Stimulated activated CD8-positive, alpha-beta memory T cell treated with anti-CD3 and anti-CD28 coated beads, Interleukin-7, amount 100 ng/mL, for 1 hour (primary cell): ENCODE measurements at places on chromosomes 4 and X.

DNA sequence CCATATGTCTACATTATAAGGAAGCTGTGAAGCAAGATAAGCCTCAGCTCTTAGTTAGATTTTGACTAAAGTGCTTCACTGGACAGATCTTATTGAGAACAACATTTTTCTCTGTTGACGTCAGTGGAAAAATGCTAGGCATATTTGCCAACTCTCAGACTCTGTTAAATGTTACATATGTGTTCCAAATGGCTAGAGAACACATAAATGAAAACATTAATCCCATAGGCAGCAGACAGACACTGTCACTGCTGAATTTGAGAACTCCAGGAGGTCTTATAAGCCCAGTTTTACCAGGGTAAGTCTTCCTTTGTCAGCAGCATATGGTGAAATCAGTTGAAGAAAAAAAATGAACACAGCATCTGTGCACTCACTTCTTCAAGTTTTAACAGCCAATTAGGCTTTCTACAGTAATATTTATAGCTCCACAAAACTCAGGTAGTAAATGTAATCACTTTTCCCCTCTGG, 186.9 kb downstream of the CAMK2D start:
- DNase-seq, result no peak

DNA sequence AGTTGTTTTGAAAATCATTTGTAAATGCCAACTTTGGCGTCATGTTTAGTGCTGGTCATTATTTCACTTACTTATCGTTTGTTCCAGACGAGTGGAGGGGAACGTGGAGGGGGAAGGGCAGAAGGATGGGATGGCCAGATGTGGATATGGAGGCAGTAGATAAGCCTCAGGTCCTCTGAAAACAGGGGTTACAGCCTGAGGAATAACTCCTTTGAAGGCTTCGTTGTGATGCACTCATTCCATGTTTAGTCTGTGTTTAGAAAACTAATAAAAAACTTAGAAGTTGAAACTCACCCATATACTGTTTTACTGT, 1.1 kb downstream of the MOB1B start:
- DNase-seq, result no peak

DNA sequence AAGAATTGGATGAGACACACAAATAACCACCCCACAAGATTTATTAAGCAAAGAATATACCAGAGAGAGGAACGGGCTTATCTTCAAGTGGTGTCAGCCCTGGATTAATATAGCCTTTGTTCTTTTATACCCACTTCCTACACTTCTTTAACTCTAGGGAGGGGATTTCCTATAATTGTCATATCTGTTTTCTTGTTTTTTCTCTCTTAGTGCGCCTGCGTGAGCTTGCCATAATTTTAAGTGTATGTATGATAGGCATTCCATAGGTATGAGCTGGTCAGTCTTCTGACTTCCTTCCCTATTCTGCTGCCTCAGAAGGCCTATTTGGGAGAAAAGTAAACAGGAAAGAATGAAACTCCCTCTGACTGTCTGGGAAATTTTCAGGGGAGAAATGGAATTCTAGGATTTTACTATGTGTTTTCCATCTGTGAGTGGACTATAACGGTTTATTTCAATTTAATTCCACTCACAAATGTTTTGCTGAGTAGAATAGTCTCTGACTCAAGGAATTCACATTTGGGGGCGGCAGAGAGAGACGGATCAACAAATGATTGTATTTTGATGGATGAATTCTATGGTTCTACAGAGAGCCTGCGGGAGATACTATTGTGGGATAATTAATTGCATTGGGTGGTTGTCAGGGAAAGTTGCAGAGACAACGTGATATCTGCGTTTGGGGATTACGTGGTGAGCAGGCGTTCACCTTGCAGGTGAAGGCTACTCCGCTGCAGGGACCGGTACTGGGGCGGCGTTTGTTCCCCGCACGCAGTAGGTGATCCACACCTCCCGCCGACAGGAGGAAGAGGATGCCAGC, 626 bp upstream of the CEP135 start:
- DNase-seq, result no peak

DNA sequence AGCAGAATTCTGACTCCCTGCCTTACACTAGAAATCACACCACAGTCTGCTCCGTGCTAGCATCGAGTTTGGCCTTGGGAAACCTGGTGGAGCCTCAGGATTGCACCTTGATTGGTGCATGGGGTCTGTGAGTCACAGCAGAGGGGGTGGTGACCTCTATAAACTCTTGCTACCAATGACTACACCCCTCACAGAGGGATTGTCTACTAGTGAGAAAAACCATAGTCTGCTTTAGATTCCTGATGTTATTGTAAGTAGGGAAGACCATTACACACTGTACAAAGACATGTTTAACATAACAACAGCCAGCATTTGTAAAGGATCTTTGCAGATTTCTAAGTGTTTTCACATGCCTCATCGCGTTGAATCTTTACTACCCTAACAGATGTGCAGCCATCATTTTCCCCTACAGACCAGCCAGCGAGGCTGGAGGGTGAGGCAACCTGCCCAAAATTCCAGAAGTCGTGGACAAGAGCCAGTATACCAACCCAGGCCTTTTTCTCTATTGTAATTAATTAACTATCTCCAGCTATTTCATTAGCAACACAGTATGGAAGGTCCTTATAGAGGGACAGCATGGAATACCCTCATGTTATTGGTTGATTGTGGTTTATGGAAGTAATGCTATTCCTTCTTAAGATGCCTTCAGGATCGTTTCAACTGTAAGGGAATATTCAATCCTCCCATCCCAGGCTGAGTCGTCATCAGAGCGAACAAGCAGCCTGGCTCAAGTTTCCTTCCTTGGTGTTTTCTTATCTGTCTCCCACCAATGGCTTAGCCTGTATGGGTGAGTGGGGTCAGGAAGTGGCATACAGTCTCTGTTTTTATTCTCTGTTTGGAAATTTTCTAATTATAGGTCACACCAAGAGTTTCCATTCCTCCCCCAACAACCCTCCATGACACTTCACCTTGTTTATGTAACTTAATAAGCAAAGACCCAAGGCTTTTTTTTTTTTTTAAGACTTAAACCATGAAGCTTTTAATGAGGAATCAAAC, 55.9 kb upstream of the KDR start:
- DNase-seq, result no peak

GRCh38 chrX:19748896-19749680, 138.3 kb downstream of the SH3KBP1 start:
- no peak for DNase-seq

GRCh38 chr4:185532795-185533324, 2.4 kb downstream of the PDLIM3 start:
- no peak for DNase-seq

GRCh38 chr4:17557880-17558279, 19.1 kb upstream of the LAP3 start:
- DNase-seq, result no peak

GRCh38 chrX:83966347-83966746, 105.4 kb downstream of the CYLC1 start:
- DNase-seq, result no peak

DNA sequence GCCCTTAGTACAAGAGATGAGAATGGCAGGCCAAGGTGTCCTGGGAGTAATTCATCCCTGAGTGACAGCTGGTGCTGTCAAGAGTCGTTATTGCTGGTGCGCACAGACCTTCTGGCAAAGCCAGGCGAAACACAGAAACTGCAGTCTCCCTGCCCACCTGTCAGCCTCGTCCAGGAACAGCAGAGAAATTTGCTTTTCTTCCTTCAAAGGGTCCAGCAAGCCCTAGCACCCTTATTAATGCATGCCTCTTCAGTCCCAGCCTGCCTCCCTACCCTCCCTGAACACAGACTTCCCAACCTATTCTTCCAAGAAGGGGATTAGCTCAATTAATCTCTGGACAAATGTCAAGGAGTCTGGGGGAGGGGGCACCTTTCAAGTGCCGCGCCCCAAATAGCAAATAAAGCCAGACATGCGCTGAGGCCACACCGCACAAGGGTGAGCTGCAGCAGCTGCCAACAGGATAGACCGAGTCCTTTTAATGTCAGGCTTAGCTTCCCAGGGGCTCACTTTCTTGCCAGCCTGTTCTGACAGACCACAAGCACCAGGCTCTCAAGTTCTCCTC, 250.7 kb upstream of the RASGEF1B start:
- no peak for DNase-seq

- DNase-seq, result no peak
Measured at GRCh38 chr4:51909236-51909703, 66.3 kb downstream of the DCUN1D4 start.

DNA sequence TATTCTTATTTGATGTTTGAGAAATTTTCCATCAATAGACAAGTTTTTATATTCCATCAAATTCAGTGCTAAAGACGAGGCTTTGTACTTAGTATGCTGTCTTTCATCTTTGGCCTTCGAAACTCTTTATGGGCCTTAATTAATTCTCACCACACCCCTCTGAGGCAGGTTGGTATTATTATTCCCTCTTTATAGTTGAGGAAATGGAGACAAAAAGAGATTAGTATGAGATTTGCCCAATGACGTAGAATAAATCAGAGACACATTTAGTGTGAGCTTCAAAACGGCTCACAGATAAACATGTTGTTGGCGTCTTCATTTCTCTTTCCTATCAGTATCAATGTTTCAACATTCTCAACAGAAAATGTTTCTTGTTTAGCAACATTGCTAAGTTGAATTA, 35.9 kb upstream of the PTPN13 start:
- DNase-seq, result no peak

DNA sequence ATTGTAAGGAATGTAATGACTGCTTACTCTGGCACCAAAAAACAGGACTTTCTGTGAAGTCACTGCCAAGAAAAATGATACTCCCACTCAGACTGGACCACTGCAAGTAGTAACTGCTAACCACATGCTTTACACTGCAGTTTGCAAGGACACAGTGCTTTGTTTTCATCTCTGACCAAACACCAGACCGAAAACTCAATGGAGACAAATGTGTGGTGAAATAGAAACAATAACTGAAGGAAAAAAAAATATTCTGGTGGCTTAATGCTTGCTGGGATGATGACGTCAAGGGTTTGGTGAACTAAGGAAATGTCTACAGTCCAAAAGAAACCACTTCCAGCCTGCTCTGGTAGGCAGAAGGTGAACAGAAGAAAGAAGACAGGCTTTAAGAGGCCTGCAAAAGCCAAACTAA, 13.2 kb downstream of the GPC4 start:
- DNase-seq, result no peak

DNA sequence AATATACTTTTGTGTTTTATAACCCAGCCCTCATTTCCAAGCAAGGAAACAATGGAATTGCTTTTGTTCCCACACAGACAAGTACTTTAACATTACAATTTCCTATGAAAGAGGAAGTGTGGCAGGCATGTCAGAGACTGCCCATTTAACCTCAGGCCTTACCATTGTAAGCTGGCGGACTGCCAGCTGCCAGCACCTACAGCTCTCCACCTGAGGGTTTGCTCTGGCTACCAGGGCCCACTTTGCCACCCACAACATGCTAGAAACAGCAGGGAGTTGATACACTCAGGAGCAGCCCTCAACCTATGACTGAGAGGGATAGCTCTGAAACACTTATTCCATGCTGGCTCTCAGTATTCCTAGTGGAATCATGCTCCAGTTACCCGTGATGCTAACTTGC, 152.3 kb upstream of the PRDX4 start:
- DNase-seq, result no peak

DNA sequence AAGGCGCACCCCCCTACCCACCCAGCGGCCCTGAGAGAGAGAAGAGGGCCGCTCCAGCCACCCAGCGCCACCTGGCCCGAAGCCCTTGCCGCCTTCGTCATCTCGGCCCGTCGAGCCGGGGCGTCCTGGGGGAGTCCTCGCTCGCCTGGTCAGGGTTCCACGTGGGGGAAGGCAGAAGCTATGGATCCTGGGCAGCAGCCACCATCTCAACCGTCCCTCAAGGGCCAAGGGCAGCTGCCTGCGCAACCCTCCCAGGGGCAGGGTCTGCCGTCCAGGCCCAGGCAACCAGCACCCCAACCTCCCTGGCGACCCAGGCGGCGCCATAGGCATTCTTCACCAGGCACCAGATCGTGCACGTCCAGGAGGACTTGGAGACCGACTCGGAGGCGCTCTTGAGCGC, 51.5 kb upstream of the IL13RA2 start:
- no peak for DNase-seq

- DNase-seq, result no peak
Measured at GRCh38 chr4:149158817-149159216, 656.8 kb downstream of the IQCM start.

- no peak for DNase-seq
Measured at GRCh38 chrX:11364835-11365234, 71.6 kb downstream of the AMELX start.

- DNase-seq, result no peak
Measured at GRCh38 chr4:182062936-182063335, 180.3 kb upstream of the TENM3 start.

DNA sequence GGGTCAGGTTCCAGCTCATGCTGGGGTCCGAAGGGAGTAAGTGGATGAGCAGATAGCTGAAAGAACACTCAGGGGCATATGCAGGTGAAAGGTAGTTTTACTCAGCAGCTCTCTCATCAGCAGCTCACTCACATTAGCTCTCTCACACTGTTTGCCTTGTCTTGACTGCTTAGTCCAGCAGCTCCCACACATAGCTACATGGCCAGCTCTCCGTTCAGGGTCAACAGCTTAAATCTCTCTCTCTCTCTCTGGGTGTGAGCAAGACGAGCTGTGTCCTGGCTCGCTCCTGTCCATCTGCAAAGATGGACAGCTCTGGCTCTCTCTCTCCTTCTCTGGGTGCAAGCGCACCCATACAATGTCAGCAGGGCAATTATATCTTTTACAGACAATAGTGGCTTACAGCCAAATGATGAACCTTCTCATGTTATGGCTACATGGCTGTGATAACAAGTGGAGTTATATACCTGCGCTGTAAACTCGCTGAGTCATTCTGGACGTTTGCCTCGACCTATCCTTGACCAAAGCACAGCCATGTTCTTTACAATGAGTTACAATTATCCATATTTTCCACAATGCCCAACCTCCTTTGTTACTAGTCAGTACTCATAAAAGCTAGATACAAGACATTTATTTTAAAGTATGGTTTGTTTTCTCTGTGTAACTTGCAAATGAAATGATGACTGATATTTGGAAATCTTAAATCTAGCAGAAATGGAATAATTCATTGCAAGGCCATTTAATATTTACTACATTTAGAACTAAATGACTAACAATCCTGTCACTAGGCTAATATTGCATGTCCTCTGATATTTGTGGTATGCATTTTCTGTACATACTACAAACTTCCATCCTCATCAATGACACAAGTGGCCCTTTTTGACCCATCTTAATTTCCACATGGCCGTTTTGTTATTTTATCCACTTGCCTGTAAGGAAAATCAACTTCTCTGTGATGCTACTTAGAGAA, 9.3 kb downstream of the PAPSS1 start:
- DNase-seq, result no peak

DNA sequence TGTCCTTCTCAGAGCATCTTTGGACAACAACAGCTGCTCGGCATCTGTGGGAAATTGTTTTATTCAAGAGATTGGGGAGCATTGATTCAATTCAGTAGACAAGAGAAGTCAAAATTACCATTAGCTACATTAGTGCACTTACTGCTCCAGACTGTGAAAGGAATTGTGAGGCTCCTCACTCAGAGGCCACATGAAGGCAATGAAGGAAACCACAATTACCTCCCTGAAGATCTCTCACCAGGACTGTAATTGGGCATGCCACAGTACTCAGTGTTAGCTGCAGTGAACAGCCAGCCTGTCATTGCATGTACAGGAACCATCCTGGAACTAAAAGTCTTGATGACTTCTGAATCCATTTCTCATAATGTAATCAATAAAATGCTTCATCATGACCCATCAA, 144.8 kb downstream of the PPA2 start:
- no peak for DNase-seq

- DNase-seq, result no peak
Measured at GRCh38 chrX:54281676-54282075, 76.2 kb downstream of the WNK3 start.
